ENCODE measurements at places on chromosomes 4 and X. TPM values are rescaled to one million over a fixed set of nuclear protein-coding genes. Genes with fewer than 3 reads are reported as not detected.
A peak's percentile ranks its signal among the peaks of the same experiment; 100 is the strongest.

DNA sequence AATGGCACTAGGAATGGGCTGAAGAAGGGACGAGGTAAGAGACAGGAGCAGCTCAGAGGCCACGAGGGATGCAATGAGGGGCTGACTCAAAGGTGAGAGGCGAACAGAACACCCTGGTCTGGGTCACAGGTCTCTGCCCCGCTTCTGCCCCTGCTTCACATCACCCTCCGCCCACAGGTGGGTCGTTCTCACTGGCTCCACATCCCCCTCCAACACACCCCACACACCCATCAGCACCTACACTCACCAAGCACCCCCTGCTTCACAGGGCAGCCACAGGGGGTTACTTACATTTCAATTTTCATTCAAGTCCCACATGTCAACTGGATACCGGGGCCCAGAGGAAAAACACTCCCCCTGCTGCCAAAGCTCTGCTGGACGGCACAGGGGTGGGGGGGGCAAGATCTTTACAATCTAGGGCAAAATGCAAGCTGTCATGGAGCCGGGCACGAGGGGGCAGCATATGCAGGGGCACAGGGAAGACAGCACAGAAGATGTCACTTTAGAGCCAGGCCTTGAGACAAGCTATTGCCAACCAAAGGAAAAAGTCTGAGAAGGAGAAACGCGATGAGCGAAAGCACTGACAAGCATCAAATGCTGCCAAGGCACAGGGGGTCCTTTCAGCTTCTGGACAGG, 94.0 kb downstream of the AFAP1 start:
- no peak for DNase-seq
- no peaks in the 10 kb centered on the region for H3K27me3 ChIP-seq
- peaks cover 16% of the 10 kb centered on the region for H3K36me3 ChIP-seq
- H3K27ac ChIP-seq, result no peak overlapping the region

GRCh38 chrX:71167031-71167781, 22.6 kb downstream of the NLGN3 start:
- peaks cover 6% of the 10 kb centered on the region for H3K36me3 ChIP-seq
- no peak overlapping the region for H3K4me3 ChIP-seq
- H3K27me3 ChIP-seq, result no peaks in the 10 kb centered on the region
- no peak overlapping the region for H3K27ac ChIP-seq

- no peaks in the 10 kb centered on the region for H3K4me1 ChIP-seq
Observed at GRCh38 chrX:154655786-154656185, 2.4 kb upstream of the CTAG2 start.

GRCh38 chrX:136694431-136695087, 46.6 kb downstream of the CD40LG start:
- peaks cover 62% of the 10 kb centered on the region for H3K4me1 ChIP-seq
- no peaks in the 10 kb centered on the region for H3K27me3 ChIP-seq
- no peak for DNase-seq

- H3K4me1 ChIP-seq, result no peaks in the 10 kb centered on the region
- no peak overlapping the region for H3K27ac ChIP-seq
Observed at GRCh38 chrX:142156567-142156966, 48.5 kb downstream of the MAGEC2 start.

GRCh38 chr4:54526560-54526959, 131.2 kb upstream of the KIT start:
- H3K36me3 ChIP-seq, result no peaks in the 10 kb centered on the region
- H3K27me3 ChIP-seq, result no peaks in the 10 kb centered on the region
- H3K4me3 ChIP-seq, result no peak overlapping the region
- no peak for DNase-seq
- no peaks in the 10 kb centered on the region for H3K4me1 ChIP-seq

- no peaks in the 10 kb centered on the region for H3K36me3 ChIP-seq
- H3K4me1 ChIP-seq, result no peaks in the 10 kb centered on the region
- DNase-seq, result no peak
- no peak overlapping the region for H3K4me3 ChIP-seq
Observed at GRCh38 chrX:66680451-66680850, 41.6 kb upstream of the EDA2R start.

DNA sequence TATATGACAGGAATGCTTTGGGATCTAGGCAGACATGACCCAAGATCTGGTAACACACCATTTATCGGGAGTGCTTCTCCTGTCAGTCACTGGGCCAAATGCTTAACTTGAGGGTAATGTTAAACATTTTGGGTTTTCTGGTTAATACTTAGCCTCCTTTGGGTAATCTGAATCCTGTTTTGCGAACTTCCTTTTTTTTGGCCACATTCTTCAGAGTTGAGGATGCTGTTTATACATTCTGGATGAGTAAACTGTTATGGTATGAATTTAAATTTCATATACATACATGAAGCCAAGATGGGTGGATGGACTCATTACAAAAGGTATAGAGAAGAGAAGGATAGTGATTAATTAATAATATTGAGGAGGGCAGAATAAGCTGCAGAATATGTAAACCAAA, 36.1 kb downstream of the MID1IP1 start:
- no peaks in the 10 kb centered on the region for H3K36me3 ChIP-seq
- H3K27ac ChIP-seq, result no peak overlapping the region
- H3K4me3 ChIP-seq, result no peak overlapping the region
- DNase-seq, result no peak

DNA sequence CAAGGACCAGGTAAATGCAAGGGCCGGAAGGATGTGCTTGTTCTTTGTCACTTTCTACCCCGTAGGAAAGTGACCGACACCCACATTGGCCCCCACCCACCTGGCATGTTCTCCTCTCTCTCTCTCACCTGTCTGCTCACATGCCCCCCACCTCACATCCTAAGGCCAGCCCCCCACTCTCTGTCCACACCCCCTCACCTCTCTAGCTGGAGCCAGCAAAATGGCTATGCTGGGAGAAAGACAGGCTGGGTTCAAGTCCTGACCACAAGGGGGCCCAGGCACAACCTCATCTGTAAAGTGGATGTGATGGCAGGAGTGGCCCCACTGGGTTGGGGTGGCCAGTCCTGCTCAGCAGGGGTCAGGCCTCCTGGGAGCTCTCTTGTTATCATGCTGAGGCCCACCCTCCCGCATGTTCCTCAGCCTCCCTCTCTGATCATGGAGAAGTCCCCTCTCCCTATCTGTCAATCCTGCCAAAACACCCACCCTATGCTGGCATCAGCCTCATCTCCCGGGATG, 1.7 kb upstream of the PPP2R2C start:
- H3K4me3 ChIP-seq, result no peak overlapping the region
- H3K4me1 ChIP-seq, result peaks cover 2% of the 10 kb centered on the region
- H3K36me3 ChIP-seq, result no peaks in the 10 kb centered on the region
- H3K27ac ChIP-seq, result no peak overlapping the region
- peaks cover 51% of the 10 kb centered on the region for H3K27me3 ChIP-seq
- no peak for DNase-seq

GRCh38 chr4:97841512-97841911, 301.8 kb downstream of the STPG2 start:
- no peaks in the 10 kb centered on the region for H3K4me1 ChIP-seq
- no peaks in the 10 kb centered on the region for H3K27me3 ChIP-seq
- no peak overlapping the region for H3K27ac ChIP-seq
- no peak overlapping the region for H3K4me3 ChIP-seq
- no peak for DNase-seq

DNA sequence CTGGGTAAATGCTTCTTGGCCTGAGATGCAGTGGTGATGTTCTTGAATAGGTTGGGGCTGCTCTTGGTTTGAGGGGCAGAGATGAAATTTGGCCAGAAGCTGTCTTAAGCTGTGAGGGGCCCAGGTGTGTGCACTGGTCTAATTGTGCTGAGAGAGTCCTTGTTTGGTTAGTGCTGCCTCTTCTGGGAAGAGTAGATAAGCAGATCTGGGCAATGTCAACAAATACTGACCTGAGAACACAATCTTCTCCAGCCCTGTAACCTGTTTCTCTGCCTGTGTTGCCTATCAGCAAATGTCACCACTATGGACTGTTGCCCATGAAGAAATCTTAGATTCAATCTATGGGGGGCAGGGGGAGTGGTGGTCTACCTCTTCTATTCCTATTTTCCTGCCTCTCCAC, 17.2 kb upstream of the USP27X start:
- H3K4me1 ChIP-seq, result no peaks in the 10 kb centered on the region
- no peak overlapping the region for H3K27ac ChIP-seq
- no peak for DNase-seq
- H3K36me3 ChIP-seq, result no peaks in the 10 kb centered on the region

- H3K27me3 ChIP-seq, result no peaks in the 10 kb centered on the region
- no peak for DNase-seq
- H3K36me3 ChIP-seq, result peaks cover 1% of the 10 kb centered on the region
- no peak overlapping the region for H3K4me3 ChIP-seq
- peaks cover 5% of the 10 kb centered on the region for H3K4me1 ChIP-seq
Observed at GRCh38 chrX:42577936-42578470, 200.0 kb downstream of the PPP1R2C start.

- H3K27ac ChIP-seq, result no peak overlapping the region
- no peaks in the 10 kb centered on the region for H3K4me1 ChIP-seq
- H3K4me3 ChIP-seq, result no peak overlapping the region
- peaks cover 9% of the 10 kb centered on the region for H3K27me3 ChIP-seq
Observed at GRCh38 chr4:107366900-107367299, 330.8 kb upstream of the DKK2 start.

DNA sequence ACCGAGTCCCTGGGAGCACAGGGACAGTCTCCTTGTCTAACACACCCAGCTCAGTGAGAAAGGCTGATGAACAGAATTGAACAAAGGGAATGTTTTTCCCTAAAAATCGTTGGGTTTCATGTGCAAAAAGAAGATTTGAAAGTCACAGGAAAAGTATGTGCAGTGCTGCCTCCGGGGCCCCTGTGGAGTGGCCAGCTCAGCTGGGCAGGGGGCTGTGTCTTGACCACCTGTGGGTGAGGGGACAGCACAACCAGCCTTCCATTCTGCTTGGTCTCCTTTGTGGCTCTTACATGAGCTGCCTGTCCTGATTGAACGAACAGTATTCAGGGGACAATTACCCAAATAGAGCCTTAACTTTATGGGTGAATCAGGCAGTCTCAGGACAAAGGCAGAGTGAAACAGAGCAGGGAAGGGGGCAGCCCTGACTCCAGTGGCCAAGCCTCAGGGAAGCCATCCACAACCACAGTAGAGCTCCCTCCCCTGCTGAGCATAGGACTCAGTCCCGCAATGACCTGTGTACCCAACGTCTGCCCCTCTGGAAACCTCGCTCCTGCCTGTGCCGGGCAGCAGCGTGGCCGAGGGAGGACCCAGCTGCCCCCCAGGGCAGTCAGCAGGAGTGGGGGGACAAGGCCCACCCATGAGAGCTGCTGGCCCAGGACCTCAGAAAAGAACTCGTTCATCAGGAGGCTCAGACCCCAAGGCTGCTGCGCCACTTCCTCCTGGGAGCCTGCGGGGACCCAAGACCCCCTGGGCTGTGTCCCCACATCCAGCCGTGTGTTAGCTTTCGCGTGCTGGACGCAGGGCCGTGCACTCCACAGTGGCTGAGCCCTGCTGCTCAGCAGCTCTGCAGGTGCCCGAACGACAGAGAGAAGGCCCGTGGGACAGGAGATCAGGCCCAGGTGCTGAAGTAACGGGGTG, 59.6 kb upstream of the MXD4 start:
- H3K4me1 ChIP-seq, result no peaks in the 10 kb centered on the region
- no peaks in the 10 kb centered on the region for H3K36me3 ChIP-seq
- no peak overlapping the region for H3K27ac ChIP-seq
- H3K27me3 ChIP-seq, result no peaks in the 10 kb centered on the region
- DNase-seq, result no peak

DNA sequence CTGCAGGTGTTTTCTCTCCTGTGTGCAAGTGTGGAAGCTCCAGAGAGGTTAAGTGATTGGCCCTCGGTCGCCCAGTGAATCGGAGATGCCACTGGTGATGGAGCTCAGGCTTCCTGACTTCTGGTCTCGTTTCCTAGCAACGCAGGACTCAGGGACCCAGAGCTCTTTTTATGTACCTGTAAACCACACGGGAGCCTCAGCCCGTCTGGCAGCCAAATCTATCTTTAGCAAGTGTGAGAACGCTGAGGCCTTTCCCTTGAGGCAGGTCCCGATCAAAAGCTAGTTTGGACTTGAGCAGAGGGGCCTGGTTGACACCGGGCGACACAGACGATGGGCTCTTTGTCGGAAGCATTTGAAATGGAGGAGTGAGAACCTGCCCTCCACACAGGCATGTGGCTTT, 116.8 kb downstream of the SORCS2 start:
- no peaks in the 10 kb centered on the region for H3K27me3 ChIP-seq
- no peaks in the 10 kb centered on the region for H3K36me3 ChIP-seq
- H3K27ac ChIP-seq, result no peak overlapping the region
- no peaks in the 10 kb centered on the region for H3K4me1 ChIP-seq
- no peak for DNase-seq

GRCh38 chrX:37745835-37746217, 34.0 kb upstream of the CYBB start:
- H3K27me3 ChIP-seq, result no peaks in the 10 kb centered on the region
- peak overlapping the region; percentile 73 for H3K27ac ChIP-seq
- H3K4me1 ChIP-seq, result peaks cover 16% of the 10 kb centered on the region
- no peak overlapping the region for H3K4me3 ChIP-seq

DNA sequence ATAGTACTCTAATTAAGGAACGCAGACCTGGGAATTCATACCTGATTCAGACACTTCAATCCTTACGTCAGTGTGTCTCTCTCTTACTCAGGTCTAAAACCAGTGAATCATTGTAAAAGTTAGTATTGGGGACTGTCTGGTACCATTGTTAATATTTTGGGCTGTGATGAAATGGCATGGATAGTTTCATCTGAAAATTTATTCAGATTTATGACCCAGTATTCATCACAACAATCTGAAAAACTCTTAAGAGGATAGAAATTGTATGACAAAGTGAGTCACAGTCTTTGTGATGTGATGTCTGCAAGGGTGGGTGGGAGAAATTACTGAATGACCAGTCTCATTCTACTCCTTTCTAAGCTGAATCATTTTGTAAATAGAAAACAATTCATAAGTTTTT, 10.3 kb downstream of the FGF2 start:
- no peaks in the 10 kb centered on the region for H3K4me1 ChIP-seq
- H3K4me3 ChIP-seq, result no peak overlapping the region
- H3K27ac ChIP-seq, result no peak overlapping the region
- peaks cover 37% of the 10 kb centered on the region for H3K27me3 ChIP-seq
- DNase-seq, result no peak
- no peaks in the 10 kb centered on the region for H3K36me3 ChIP-seq

GRCh38 chrX:45710081-45710801, 509.6 kb upstream of the DIPK2B start:
- DNase-seq, result peak; percentile 61
- no peaks in the 10 kb centered on the region for H3K36me3 ChIP-seq
- H3K4me1 ChIP-seq, result peaks cover 37% of the 10 kb centered on the region

- no peak overlapping the region for H3K4me3 ChIP-seq
- no peaks in the 10 kb centered on the region for H3K27me3 ChIP-seq
- H3K36me3 ChIP-seq, result no peaks in the 10 kb centered on the region
- H3K4me1 ChIP-seq, result peaks cover 35% of the 10 kb centered on the region
Observed at GRCh38 chr4:2288051-2288541, 26.2 kb upstream of the MXD4 start.

Gene GPRIN3
- total RNA-seq, result 9.4 TPM

Gene USP17L10
- not detected for total RNA-seq

Gene HTATSF1
- 38.8 TPM for total RNA-seq

Gene FSTL5
- total RNA-seq, result not detected

Gene LEF1
- 239 TPM for total RNA-seq

Gene SUPT20HL2
- not detected for total RNA-seq

Gene ETDA
- not detected for total RNA-seq

Gene TMEM150C
- total RNA-seq, result not detected

Gene IL9R
- total RNA-seq, result 1.5 TPM

Gene SULT1E1
- not detected for total RNA-seq

Gene EDA
- total RNA-seq, result 1.3 TPM

Data from activated naive CD8-positive, alpha-beta T cell treated with anti-CD3 and anti-CD28 coated beads for 36 hours (primary cell).